ENCODE measurements at places on chromosomes 2 and 18.
A peak's percentile ranks its signal among the peaks of the same experiment; 100 is the strongest.

- no peak for DNase-seq
Measured at GRCh38 chr2:60259781-60260180, 293.7 kb downstream of the BCL11A start.

DNA sequence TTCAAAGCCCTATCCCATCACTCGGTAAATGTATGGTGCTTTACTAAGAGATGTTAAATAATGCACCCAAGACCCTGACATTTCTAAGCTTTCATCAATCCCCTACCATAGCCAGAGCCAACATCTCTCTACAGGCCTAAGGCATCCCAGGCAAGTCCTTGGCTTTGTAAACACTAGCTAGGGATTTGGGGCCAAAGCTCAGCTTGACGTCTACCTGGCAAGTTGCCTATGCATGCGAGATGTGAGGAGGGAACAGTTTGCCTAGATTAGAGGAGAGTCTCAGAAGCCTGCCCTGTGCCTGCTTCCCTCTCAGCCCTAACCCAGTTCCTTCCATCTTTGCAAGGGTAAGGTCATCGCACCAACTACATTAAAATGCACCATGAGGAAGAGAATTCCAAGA lies 221.5 kb upstream of the NCKAP5 start:
- DNase-seq: peak; percentile 68

DNA sequence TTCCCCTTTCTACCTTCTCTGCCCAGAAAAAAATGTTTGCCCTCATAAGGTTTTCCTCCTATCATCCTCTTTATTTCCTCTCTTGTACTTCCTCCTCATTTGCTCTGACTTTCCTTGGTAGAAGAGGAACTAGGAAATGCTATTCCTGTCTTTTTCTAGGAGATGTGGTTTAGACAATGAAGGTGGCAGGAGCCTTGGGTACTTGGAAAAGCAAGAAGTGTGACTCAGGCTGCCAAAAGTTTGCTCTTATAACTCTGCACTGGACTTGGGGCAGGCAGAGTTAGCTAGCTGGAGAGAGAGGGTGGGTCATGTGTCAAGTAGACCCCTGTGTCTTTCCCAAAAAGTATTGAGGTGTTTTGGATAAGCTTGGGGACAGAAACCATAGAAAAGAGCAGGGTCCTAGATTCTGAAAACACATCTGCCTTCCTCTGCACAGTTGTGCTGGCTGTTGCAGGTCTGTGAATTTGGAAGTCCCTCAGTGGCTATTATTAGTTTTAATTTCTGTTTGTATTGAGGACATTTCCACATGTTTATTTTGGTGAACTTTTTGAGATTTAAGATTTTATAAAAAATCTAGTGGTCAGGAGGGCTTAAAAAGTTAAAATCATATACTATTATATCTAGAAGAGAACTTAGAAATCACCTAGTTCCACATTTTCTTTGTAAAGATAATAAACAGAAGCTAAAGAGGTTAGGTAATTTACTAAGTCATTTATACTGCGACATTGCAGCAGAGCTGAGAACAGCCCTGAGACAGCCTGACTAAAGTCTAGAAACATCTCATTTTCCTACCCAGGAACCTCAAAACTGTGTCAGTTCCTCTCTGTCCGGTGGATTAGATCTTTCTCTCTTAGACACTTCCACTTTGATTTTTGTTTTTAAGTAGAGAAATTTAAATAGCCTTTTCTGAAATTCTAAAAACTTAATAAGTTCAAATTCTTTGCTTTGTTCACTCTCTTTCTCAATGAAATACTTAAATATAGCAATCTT lies 16.0 kb downstream of the INSIG2 start:
- DNase-seq: no peak

DNA sequence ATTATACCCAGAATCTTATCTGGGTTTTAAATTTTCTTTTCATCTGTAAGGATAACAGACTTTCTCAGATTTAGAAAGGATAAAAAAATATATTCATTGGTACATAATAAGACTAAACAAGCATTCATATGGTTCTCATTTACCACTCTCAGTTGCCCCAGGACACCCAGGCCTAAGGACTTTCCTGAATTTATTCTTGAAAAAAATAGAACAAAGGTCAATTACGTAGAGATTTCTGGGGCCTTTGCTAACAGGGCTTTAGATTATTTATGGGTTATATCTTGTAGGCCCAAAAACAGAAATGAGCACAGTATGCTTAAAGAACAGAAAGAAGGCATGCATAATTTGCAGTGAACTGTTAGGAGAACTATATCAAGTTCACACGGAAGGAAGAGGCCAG lies 269.0 kb upstream of the COL3A1 start:
- DNase-seq: no peak

- no peak for DNase-seq
Measured at GRCh38 chr2:82781176-82781915, 1677.7 kb downstream of the SUCLG1 start.

- no peak for DNase-seq
Measured at GRCh38 chr18:11269257-11269656, 119.9 kb upstream of the PIEZO2 start.

DNA sequence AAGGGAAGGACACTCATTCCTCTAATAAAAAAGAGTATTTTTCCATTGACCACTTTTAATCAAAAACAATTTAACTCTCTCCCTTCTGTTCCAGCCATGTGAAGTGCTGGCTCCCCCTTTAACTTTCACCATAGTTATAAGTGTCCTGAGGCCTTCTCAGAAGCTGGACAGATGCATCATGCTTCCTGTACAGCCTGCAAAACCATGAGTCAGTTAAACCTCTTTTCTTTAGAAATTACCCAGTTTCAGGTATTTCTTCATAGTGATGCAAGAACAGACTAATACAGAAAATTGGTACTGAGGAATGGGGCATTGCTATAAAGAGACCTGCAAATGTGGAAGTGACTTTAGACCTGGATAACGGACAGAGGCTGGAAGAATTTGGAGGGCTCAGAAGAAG lies 643.6 kb upstream of the DDX18 start:
- DNase-seq: no peak

- no peak for DNase-seq
Measured at GRCh38 chr2:148124271-148124670, 103.4 kb downstream of the MBD5 start.

DNA sequence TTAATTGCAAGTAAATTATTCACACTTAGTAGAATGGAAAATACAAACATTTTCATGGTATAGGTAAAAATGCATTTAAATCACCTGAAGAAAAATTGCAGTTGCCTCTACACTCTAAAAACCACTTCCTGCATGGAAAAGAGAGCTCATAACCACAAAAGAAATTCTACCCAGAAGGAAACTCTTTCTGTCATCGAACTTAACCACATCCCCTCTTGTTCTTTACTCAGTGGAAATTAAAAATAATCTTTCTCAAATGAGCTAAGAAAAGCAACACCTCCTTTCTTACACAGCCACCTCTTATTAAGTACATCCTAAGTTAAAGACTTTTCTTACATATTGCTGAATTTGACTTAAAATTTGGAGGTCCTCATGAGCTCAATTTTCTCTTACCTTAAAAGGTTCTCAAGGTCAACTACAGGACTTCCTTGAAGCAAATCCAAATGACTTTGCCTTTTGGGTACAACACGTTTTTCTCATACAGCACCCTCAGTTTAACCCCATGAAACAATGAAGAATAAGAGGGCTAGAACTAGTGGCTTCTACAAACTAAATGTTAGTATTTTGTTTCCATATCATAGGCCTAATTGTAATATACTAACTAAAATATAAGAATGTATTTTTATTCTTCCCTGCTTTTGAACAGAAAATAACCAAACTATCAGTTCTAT lies 109.1 kb upstream of the CRIM1 start:
- DNase-seq: no peak

GRCh38 chr2:240326246-240326645 lies 109.2 kb upstream of the GPC1 start:
- peak; percentile 48 for DNase-seq

- DNase-seq: no peak
Measured at GRCh38 chr2:162261032-162261945, 18.0 kb upstream of the FAP start.

DNA sequence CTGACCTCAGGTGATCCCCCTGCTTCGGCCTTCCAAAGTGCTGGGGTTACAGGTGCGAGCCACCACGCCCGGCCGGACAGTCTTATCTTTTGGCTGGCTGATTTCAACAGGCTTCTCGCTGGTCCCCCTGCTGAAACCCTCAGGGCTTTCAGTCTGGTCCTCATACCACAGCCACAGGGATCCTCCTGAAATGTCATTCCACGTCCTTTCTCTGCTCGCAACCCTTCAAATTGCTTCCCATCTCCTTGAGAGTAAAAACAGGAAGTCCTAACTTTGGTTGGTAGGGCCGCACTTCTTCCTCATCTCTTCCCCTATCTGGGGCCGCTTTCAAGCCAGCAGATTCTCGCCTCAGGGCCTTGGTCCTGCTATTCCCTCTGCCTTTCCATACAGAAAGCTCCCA lies 1.4 kb upstream of the CAB39 start:
- DNase-seq: no peak

DNA sequence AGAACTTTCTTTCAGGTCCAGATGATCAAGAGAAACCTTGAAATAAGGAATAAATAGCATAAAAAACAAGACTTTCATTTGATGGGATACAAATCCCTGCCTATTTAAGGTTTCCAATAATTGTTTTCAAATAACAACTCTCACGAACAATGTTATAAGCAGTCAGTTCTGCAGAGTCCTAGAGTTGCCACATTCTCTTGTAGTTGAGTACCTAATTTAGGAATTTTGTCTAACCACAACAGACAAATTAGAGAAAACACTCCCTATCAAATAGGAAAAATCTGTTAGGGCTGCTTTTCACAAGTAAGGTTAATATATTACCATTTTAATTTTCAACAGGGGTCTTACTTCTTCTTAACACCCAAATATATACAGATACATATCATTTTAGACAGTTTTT lies 130.1 kb upstream of the CDH20 start:
- no peak for DNase-seq

GRCh38 chr2:143176606-143177005 lies 47.4 kb downstream of the ARHGAP15 start:
- DNase-seq: no peak

- no peak for DNase-seq
Measured at GRCh38 chr2:164719996-164720941, 99.0 kb upstream of the GRB14 start.

DNA sequence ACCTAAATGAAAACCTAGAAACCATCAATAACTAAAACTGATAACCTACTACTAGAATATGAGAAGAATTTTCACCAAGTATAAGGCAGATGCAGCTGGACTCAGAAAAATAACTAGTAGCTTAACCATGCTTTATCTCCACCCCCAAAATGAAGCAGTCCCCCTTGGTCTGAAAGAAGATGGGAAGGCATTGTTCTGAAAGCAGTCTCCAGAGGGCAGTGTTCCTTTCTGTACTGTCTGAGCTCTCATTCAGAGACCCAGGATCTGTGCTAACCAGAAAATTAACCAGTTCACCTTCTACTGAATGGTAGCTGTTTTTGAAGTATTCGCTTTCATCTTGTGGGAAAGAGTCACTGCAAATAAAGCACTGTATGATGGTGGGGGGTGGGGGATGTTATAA lies 273.0 kb downstream of the PDE11A start:
- DNase-seq: peak; percentile 65

DNA sequence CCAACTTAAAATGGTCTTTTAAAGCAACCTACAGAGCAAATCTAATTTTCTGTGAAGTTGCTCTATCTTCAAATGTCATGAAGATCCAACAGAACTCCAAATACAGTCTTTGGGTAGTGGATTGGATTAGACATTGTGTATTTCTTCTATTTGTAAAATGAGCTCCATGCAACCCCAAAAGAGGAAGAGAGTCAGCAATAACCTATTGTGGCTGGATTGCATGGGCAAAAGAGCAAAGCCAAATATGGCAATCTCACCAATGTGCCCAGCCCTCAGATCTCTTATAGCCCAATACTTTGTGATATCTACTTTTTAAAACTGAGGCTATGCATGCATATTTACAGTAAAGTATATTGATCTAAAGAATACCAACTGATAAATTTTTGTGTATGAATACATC lies 146.3 kb downstream of the TXNL1 start:
- no peak for DNase-seq

DNA sequence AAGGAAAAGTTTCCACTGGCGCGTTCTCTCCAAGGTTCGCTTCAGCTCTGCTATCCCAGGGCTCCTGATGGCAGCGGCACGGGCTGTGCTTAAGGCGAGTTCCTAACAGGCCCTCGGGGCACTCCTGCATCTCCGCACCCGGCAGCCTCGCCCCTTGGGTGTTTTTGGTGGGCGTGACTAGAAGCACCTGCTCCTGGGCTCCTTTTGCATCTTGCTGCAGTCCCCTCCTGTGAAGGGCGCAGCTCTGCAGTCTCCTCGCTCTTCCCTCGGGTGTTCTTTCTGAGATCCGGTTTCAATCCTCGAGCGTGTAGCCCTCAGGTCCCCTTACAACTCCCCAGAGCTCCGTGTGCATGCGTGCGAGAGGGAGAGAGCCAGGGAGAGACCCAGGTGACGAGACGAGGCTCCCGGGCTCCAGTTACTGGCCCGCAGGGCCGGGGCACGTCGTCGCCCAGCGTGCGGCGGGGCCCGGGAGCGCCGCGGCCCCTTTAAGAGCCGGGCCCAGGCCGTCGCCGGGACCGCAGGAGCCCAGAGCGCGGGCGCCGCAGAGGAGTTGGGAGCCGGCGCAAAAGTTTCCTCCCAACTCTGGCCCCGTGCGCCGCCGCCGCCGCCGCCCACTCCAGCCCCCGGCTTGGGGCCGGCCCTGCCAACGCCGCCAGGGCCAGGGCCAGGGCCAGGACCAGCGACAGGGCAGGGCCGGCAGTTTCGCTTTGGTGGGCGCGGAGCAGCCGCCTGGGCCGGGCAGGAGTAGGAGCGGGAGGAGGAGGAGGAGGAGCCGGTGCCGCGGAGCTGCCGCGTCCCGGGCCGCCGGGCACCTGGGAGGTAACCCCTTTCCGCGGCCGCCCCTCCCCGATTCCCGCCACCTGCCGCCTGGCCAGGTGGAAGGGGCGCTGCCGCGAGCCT lies at the start of gene PARD3B:
Gene PARD3B (plus strand): TSS at position 515 of the 900 bp plus-strand sequence. CDS start 525 bp downstream, outside the sequence.
- DNase-seq: peak; percentile 86

GRCh38 chr2:233252227-233252626 lies 754 bp downstream of the ATG16L1 start:
- DNase-seq: no peak

- DNase-seq: peak; percentile 19
Measured at GRCh38 chr18:79942211-79942610, 9.2 kb downstream of the SLC66A2 start.

DNA sequence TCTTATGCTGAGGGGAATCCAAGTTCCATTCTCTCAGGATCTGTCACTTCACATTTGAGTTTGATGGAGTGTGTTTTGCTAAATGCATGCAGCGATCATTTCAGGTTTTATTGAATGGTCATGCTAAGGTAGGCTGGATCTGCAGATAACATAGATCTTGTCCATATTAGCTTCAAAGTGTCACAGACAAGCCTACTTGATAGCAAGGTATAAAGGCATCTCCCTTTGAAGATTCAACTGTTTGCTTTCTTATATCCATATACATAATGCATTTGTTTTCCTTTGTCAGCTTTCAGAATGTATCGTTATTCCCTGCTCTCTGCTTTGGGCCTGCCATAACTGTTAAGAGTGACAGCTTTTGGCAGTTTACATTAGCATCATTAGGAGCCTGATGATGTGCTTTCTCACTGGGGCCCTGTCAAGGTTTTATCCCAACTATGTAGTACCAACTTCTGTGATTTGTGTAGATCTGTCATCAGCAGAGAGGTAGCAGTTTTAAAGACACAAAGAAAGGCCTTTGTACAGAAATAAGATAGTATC lies 604.3 kb upstream of the CDH7 start:
- DNase-seq: no peak

Data from endodermal cell (in vitro differentiated cells).